LoVo (cell line): ENCODE measurements at places on chromosomes 1 and 21.

GRCh38 chr1:51543858-51544257, 24.8 kb upstream of the EPS15 start:
- no peak for DNase-seq

GRCh38 chr1:22507587-22507986, 55.7 kb upstream of the EPHA8 start:
- DNase-seq = no peak

- no peak for DNase-seq
Observed at GRCh38 chr1:113255720-113256347, 134.5 kb upstream of the MAGI3 start.

DNA sequence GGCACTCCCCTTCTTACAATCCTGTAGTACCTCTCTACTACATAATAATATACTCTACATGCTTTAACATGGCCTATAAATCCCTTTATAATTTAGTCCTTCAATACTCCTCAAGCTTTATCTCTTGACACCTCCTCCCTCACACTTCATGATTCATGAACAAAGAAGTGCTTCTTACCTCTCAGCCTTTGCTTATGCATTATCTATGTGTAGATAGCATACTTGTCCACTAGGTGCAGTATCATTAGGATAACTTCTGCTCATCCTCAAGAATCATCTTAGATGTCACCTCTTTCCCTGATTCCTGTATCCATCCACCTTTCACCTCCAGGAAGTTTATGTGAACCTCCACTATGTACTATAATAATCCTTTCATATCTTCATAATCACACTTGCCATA, 74.4 kb downstream of the COL24A1 start:
- no peak for DNase-seq

GRCh38 chr1:190439447-190439846, 38.2 kb downstream of the BRINP3 start:
- DNase-seq = no peak

- no peak for DNase-seq
Observed at GRCh38 chr1:4485398-4485797, 169.0 kb upstream of the AJAP1 start.

GRCh38 chr1:162147760-162148159, 78.3 kb downstream of the NOS1AP start:
- DNase-seq = no peak

DNA sequence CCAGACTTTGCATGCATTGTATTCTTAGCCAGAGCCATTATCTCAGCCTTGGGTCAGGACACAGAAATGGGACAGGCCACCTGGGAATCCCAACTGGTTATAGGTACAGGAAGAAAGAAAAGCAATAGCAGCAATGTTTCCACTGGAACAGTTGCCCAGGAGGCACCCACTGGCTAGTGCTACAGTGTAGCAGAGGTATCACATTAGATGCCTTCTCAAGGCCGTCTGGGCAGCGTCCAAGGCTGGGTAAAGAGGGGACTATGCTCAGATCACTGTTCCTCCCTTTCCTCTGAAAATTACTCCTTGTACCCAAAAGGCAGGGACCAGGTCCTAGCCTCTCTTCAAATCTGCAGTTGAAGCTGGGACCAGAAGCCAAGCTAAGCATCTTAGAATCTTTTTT, 2.6 kb downstream of the CREB3L4 start:
- DNase-seq = no peak

GRCh38 chr1:163315773-163316374, 5.9 kb upstream of the NUF2 start:
- DNase-seq = peak; percentile 24

DNA sequence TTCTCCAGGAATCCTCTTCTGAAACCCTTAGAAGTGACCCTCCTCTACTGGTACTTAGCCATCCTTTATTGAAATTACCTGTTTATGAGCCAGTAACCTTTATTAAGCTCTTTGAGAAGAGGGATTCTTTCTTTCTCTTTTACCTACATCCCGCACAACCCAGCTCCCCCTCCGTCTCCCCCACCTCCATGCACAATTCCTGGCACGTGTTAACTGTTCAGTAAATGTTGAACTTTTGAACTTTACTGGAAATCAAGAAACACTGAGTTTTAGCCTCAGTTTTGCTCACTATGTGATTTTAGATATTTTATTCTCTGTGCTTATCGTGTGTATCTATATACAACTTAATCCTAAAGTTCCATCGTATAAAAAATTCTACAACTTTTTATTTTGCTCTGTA, 1.8 kb downstream of the TMED5 start:
- no peak for DNase-seq

DNA sequence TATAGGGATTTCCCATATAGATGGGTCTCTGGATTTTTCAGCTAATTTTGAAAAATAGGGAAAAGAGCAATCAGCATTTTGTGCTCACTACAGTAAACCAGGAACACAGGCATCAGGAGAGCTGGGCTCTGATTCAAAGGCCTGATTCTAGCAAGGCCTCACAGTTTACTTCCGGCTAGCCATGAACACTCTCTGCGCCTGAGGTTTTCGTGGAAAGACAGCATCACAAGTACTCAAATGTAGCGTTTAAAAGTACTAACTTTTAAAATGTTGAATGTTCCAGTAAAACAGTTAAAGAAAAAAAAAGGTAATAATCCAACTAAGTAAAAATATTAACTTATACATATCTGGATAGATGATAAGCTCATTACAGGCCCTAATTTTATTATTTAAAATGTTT, 120.6 kb downstream of the SLC45A1 start:
- DNase-seq = no peak

- DNase-seq = no peak
Observed at GRCh38 chr1:10813799-10814198, 17.4 kb upstream of the CASZ1 start.

- peak; percentile 34 for DNase-seq
Observed at GRCh38 chr1:75908717-75909152, 23.5 kb downstream of the ASB17 start.

- DNase-seq = no peak
Observed at GRCh38 chr1:99246152-99246551, 18.1 kb upstream of the PLPPR4 start.

- DNase-seq = peak; percentile 77
Observed at GRCh38 chr1:35557118-35557610, at the start of gene KIAA0319L. Gene KIAA0319L (minus strand): TSS chr1:35557403. CDS start chr1:35554491, 2,912 bp downstream.

- no peak for DNase-seq
Observed at GRCh38 chr21:40706806-40707655, 139.9 kb downstream of the DSCAM start.

DNA sequence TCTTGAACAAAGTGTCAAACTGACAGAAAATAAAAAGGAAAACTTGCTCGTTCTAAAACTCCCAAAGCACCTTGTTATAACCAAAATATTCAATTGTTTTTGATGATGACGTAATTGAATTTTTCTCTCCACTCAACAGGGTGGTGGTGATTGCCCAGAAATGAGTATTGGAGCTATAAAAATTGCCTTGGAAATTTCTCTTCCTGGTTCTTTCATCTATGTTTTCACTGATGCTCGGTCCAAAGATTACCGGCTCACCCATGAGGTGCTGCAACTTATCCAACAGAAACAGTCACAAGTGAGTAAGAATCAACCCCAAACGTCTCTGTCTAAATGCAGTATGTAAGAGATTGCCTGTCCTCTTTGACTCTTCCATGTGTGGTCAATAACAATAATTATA, 130.1 kb downstream of the HMCN1 start:
- no peak for DNase-seq

- no peak for DNase-seq
Observed at GRCh38 chr1:59564192-59564891, 250.4 kb upstream of the HOOK1 start.

DNA sequence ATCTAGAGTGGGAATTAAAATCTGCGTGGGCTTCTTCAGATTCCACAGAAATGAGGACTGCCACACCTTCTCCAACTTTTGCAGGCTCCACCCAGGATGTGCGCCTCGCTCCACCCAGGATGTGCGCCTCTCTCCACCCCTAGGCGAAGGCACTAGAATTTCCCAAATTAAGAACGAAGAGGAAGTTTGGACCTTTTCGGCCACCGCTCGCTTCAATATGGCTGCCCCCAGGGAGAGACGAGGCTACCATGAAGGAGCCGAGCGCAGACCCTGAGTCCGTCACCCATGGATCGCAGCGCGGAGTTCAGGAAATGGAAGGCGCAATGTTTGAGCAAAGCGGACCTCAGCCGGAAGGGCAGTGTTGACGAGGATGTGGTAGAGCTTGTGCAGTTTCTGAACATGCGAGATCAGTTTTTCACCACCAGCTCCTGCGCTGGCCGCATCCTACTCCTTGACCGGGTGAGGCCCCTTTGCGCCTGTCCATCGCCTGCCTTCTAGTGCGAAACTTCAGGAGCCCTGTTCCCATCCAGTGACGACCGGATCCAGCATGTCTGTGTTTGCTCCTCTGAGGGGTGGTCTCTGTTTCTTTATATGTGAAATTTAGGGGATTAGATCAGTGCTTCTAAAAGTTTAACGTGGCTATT, at the start of the genes CRYZ and TYW3:
TSS of gene CRYZ (minus strand) at position 91 of the 644 bp plus-strand sequence. CDS start 8,229 bp downstream, outside the sequence.
TSS of gene TYW3 (plus strand) at position 193 of the 644 bp plus-strand sequence. CDS start at position 286, 93 bp downstream.
- peak; percentile 91 for DNase-seq

DNA sequence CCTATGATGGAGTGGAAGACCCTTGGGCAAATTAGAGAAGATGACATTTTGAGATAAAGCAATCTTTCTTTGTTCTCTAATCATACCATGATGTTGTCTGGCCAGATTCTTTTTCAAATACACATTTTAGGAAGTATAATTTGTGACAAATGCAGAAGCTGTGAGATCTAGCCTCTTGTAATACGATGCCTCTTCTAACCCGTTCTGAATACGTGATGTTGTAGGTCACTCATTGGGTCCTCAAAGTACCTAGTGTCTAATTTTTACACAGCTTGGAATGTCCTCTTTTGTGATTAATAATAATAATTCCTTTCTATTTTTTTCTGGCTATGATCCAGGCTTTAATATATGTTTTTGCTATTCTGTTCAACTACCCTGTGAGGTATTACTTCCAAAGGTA, 502.7 kb downstream of the NUF2 start:
- no peak for DNase-seq

- no peak for DNase-seq
Observed at GRCh38 chr1:241586905-241587512, 53.2 kb downstream of the CHML start.

GRCh38 chr1:230913496-230913895, 45.2 kb upstream of the C1orf198 start:
- no peak for DNase-seq

DNA sequence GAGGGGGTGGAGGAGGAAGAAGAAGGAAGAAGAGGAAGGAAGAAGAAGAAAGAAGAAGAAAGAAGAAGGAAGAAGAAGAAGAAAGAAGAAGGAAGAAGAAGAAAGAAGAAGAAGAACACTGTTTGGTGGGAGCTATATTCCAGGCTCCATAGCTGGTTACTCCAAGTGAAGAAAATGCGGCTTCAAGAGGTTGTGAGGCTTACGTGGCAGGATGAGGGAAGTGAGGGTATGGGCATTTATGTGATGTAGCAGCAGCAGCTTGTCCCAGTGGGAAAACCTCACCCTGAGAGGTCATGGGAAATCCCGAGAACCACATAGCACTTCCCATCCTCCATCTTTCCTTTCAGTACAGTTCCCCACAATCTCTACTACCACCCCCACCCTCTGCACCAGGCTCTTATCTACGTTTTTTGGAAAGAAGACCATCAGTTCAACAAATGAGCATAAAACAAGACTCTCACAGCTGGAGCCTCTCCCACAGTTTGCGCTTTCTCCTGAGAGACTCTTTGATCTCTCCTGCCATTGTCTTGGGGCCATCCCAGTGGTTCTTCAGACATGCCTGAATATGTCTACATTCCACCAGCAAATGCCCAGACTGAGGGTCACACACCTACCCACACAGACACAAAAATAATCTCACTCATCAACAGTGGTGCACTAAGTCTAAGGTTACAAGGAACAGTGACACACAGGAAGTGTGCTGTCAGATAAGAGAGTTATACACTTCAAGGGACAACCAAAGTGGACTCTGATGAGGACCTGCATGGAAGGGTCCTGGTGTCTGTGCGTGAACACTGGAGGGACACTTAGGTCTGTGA, 77.9 kb upstream of the KCNJ15 start:
- DNase-seq = no peak
